ENCODE measurements at places on chromosomes 5 and 9.
A peak's percentile ranks its signal among the peaks of the same experiment; 100 is the strongest.

DNA sequence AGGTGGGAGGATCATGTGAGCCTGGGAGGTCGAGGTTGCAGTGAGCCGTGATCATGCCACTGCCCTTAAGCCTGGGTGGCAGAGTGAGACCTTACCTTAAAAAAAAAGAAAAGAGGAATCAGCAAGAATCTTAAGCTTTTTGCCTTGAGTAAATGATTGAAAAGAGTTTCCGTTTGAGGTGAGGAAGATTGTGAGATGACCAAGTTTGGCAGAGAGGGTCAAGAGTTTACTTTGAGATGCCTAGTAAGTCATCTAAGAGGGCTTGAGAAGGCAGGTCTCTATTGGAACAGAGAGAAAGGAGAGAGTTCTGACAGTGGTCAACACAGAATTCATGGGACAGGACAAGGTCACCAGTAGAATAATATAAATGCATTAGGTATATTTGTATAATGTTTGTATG is 572.1 kb downstream of the TLE4 start:
- no peak for DNase-seq

GRCh38 chr5:17302604-17303003 is 85.2 kb downstream of the BASP1 start:
- no peak for DNase-seq

DNA sequence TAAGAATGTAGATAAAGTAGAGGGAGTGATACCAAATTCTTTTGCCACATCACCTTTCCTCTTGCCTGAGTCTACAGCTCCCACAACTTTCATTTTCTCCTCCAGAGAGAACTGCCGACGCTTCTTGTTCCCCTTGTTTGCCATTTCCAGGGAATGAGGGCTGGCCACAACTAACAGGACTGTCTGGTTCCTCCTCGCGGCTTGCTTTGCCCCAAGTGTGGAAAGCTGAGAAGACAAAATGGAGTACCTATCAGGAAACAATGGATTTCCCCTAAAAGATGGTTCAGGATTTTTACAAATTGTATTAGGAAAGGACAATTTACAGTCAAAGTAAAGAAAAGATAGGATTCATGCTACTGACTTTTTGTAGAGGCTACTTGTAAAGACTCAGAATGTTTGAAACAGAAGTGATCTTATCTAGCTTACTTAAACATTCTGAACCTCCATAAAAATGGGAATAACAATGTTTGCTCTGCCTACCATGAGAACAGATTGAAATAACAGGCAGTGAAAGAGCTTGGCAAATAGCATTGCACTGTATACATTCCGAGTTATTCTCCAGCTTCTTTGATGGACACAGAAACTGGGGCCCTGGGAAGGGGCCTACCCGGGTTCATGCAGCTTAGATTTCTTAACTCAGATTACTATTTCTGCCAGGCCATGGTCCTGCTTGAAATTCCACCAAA is 4.1 kb downstream of the TIGD6 start:
- DNase-seq: no peak

GRCh38 chr5:29077451-29077850 is 2039.1 kb upstream of the CDH9 start:
- no peak for DNase-seq

DNA sequence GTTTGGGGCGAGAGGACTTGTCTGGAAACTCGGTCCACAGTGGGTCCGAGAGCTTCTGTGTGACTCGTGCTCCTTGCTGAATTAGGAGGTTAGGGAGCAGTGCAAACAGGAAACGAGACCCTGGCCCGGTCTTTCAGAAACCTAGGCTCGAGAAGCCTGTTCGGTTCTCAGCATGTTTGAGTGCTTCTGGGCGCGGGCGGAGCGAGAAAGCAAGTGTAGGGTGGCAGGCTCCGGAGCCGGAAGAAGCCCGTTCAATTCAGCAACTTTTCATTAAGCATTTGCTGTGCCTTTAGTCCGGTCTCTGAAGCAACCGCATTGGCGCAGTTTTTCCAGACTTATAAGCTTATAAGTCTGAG is 547 bp downstream of the CLTA start:
- DNase-seq: peak; percentile 39

DNA sequence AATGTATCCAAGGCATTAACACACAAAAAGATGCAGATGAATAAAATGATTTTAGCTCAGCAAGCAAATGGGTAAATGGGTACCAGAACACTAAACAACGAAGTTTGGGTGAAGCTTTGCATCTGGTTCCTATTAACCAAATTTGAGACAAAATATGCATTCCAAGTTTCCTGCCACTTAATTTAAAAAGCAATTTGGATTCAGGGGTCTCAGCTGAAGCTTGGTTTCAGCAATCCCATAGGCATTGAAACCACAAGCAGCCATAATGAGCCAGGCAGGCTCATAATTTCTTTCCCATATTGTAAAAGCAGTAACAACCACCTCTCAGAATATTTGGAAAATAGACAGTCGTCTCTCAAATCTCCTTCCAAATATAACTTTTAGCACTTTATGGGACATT is 138.9 kb downstream of the NXNL2 start:
- DNase-seq: no peak

DNA sequence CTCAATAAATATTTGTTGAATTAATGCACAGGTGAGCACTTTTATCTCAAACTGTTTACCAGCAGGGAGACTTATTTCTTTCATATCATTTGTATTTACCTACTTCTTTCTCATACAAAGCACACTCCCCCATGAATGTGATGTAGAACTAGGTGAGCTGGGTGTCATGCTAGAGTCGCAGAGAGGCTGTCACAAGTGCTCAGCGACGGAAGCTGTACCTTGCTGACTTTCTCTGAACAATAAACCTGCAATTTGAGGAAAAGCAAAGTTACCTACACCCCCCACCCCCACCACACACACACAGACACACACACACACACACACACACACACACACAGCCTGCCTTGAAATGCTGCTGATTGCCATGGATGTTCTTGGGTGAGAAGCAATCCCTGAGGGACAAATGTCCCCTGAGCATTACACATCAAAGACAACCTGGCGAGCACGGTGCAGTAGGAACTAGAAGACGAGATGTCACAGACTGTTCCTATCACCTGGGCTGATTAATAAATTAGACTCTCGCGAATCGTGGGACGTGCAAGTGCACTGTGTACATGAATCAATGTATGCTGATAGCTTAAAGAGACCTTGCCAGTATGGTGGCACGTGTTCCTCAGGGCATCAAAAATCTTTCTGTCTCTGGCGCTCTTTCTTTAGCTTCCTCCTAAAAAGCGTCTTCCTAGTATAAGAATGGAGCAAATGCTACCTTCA is 66.1 kb downstream of the BRINP1 start:
- no peak for DNase-seq

GRCh38 chr9:23492126-23493002 is 333.7 kb downstream of the ELAVL2 start:
- no peak for DNase-seq

DNA sequence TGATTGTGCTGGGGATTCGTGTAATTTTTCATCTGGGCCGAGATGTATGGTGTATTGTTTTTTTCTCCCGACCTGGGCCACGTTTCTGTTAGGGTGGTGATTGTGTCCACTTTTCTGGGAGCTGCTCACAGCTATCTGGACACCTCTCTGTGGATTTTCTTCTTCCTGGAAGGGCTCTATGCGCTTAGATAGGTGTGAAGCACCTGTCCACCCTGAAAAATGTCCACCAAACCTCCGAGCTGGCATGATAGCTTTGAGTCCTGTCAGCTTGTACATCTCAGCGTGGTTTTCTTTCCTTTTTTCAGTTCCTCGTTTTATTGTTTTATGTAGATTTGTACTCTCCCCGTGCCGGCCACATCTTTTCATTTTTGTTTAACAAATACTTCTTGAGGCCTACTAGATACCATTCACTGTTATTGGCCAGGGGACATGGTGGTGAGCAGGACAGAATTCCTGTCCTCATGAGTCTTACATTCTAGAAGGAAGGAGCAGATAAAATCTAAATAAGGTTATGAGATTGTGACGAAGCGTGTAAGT is 1.1 kb downstream of the UGCG start:
- DNase-seq: no peak

DNA sequence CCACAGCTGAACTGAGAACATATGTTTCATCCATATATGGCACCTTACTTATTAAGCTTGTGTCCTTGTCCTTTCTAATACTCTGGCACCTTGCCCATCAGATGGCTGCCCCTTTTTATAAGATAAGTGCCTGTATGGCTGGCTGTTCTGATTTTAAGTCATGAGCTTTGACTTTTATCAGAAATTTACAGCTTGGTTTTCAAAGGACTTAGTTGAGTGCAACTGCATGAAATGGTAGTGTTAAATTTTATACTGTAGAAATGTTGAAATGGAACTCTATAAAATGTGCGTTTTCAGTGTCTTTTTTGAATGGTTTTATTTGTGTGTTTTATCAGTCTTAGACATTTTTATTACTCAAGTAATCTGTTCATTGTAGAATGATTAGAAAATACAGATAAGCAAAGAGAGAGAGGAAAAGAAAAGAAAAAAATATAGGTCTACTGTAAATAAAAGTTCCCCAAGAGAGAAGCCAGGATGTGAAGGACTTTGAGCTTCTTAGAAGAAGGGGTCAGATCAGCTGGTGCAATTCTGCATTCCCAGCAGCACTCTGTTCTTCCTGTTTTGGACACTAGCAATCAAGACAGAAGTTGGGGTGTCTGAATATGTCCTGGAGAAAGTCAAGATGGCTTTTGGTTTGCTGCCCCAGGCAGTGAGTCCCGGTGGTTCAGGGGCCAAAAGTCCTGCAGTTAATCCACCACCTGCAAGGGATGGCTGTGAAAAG is 38.9 kb downstream of the ARHGAP26 start:
- DNase-seq: no peak

DNA sequence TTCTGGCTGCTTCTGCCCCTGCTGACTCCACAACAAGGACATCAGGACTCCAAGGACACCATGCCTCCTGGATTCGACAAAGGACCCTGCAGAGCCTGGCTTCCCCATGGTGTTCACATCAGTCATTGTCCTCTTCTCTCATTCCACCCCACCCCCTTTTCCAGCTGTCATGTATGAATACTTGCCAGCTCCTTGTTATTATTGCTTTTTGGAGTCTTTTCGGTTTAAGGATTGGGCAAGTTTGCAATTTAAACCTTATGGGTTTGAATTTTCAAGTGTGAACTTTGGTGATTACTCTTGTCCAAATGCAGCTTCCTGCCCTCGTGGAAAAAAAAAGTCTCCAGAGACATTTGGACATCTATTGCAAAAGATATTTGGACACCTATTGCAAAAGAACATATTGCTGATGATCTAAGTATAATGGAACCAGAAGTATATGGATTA is 14.2 kb upstream of the LVRN start:
- DNase-seq: no peak

- no peak for DNase-seq
Measured at GRCh38 chr5:45793638-45794532, 97.7 kb upstream of the HCN1 start.
